ENCODE measurements at places on chromosomes 4 and X. TPM values are rescaled to one million over a fixed set of nuclear protein-coding genes. Genes with fewer than 3 reads are reported as not detected.

The INTS6L gene
- 3.9 TPM for total RNA-seq

The CPXCR1 gene
- total RNA-seq, result not detected

The NEUROG2 gene
- not detected for total RNA-seq

The AVPR2 gene
- total RNA-seq, result not detected

The PDE6B gene
- total RNA-seq, result under 0.01 TPM

The SMARCAD1 gene
- total RNA-seq, result 45.3 TPM

The EMCN gene
- total RNA-seq, result not detected

The PRDM5 gene
- total RNA-seq, result 12.8 TPM

The GC gene
- total RNA-seq, result not detected

The ENPP6 gene
- total RNA-seq, result not detected

The FGF2 gene
- total RNA-seq, result 54.4 TPM

The SLC4A4 gene
- total RNA-seq, result 16.8 TPM

The HPGD gene
- total RNA-seq, result not detected

DNA sequence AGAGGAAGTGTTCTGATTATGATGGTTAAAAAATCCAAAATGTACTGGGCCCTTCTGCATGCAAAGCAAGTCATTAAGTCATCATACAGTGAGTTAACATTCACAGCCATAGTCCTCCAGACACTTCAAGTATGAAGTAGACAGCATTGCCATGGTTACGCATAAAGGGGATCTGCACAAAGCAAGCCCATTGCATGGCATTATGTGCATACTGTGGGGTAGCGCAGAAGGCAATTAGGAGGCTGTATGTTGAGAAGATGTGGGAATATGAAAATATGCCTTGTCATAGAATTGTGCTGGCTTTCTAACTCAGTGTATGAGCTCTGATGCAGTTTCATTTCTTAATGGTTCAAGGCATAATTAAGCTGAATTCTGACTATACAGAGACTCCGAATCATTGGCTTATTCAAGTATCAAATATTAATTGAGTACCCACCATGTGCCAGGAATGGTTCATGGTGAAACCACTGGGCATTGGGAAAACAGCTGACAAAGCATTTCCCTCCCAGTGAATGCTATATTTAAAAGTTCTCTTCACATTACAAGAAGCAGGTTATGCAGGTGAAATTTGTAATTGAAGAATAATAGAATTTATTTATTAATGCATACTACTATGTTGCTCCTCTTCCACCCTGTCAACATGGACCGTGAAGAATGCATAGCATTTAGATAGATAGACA, 588.9 kb downstream of the ZNF674 start:
- DNase-seq, result no peak

- peak; percentile 64 for DNase-seq
Observed at GRCh38 chr4:17469931-17470674, 41.8 kb downstream of the QDPR start.

- DNase-seq, result no peak
Observed at GRCh38 chr4:3283916-3284315, 8.9 kb upstream of the RGS12 start.

GRCh38 chr4:80926446-80926845, 104.1 kb upstream of the BMP3 start:
- peak; percentile 30 for DNase-seq

- peak; percentile 95 for DNase-seq
Observed at GRCh38 chr4:16667464-16667863, 231.0 kb downstream of the LDB2 start.

DNA sequence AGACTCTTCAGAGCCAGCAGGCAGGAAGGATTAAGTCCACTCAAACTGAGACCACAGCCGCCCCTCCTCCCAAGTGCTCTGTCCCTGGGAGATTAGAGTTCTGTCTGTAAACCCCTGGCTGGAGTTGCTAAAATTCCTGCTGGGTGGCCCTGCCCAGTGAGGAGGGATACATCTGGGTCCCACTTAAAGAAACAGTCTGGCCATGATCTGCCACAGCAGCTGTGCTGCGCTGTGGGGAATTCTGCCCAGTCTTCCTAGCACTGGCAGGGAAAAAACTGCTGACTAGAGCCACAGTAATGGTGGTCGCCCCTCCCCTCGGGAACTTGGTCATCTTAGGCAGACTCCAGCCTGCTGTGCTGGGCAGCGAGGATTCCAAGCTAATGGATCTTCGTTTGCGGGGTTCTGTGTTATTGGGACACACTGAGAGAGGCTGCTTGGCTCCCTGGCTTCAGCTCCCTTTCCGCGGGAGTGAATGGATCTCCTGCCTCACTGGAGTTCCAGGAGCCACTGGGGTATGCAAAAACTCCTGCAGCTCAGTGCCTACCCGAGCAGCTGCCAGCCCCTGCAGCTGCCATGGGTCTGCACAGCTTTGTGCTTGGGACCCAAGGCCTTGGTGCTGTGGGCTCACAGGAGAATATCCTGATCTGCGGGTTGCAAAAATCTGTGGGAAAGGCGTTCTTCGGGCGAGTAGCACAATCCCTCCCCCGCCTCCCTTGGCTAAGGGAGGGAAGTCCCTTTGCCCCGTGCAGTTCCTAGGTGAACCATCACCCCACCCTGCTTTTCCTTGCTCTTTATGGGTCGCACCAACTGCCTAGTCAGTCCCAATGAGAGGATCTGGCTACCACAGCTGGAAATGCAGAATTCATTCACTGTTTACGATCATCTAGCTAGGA, 15.7 kb downstream of the ZXDB start:
- DNase-seq, result no peak

GRCh38 chrX:65035446-65035770, 59.2 kb upstream of the ZC4H2 start:
- peak; percentile 21 for DNase-seq

GRCh38 chr4:38610966-38611431, 53.0 kb upstream of the KLF3 start:
- no peak for DNase-seq

GRCh38 chrX:85994228-85994627, 53.1 kb downstream of the CHM start:
- DNase-seq, result no peak

DNA sequence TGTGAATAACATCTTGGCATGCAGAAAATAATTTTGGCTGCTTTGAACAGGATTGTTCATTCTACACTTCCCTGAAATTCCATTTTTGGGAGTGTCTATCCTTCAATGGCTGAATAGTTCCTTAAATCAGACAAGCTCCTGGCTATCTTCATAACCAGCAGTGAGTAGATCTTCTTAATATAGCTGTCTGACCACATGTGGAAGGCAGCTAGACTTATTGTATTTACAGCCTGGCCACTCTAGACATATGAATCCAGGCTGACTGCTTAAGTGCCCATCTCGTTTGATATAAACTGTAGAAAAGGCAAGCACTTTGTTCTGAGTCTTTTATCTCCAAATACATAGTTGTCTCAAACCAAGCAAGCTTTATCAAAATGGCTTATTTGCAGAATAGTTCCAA, 40.0 kb downstream of the PWWP3B start:
- DNase-seq, result no peak

DNA sequence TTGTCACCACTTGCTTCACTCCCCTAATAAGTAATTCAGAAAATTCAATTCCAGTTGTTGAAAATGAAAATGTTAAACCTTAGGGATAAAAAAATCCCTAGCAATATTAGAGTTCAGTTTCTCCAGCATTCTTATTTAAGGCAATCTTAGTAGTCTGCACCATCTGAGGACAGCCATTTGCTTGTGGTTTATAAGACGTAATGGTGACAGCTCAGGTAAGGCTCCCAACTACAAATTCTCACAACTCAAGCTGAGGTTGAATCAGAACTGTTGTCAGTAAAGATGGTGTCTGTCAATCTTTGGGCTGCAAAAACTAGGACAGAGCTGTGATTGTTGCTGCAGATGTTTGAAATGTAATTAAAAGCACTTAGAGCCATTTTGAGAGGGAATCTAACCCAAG, 16.3 kb upstream of the ADGRA3 start:
- DNase-seq, result no peak

GRCh38 chrX:109679820-109680219, 53.2 kb downstream of the ACSL4 start:
- peak; percentile 7 for DNase-seq

- no peak for DNase-seq
Observed at GRCh38 chr4:185723631-185724260, 88.2 kb downstream of the SORBS2 start.

- no peak for DNase-seq
Observed at GRCh38 chrX:10146346-10146745, 10.4 kb upstream of the CLCN4 start.

DNA sequence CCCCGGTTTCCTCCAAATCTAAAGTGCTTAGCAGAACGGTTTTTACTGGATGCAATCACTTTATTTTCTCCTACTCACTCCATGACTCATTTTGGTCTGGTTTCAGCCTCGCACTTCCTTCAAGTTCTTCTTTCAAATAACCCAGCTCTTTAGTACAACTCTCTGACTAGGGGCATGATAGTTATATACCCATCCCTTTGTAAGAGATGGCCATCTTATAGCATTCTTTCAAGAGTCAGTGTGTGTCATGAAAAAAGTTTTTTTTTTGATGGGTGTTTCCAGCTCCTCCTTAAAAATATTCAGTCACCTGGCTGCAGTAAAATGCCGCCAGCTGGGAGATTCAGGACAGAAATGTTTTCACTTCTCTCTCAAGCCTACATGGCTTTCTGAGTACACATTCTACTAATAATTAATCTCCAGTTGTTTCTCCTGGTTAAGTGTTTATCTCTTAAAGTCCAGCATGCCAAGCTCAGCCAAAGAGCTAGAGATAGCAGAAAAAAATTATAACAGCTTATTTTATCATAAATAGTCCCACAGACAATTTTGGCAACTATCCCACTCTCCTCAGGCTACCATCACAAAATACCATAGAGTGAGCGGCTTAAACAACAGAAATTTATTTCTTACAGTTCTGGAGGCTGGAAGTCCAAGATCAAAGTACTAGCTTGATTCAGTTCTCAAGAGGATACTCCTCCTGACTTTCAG, 139.3 kb downstream of the GASK1B start:
- DNase-seq, result peak; percentile 61

- no peak for DNase-seq
Observed at GRCh38 chrX:13741695-13742094, 7.1 kb downstream of the OFD1 start.

DNA sequence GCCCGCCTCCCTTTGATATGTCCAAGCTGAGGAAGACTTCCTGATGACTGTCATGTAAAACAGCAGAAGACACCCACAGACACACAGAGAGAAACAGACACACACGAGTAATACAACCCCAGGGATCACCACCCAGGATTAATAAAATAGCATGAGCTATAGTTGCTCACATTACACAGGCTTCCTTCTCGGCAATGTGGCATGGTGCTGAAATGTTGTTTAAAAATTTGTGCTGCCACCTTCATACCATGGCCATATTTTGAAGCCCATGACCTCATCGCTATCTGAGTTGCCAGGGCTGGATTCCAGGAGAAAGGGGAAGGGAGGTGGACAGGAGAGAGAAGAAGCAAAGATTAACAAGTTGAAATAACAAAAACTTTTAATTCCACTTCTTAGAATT, 111.7 kb downstream of the SYNPO2 start:
- peak; percentile 15 for DNase-seq

- no peak for DNase-seq
Observed at GRCh38 chr4:144564358-144564757, 81.6 kb upstream of the HHIP start.

DNA sequence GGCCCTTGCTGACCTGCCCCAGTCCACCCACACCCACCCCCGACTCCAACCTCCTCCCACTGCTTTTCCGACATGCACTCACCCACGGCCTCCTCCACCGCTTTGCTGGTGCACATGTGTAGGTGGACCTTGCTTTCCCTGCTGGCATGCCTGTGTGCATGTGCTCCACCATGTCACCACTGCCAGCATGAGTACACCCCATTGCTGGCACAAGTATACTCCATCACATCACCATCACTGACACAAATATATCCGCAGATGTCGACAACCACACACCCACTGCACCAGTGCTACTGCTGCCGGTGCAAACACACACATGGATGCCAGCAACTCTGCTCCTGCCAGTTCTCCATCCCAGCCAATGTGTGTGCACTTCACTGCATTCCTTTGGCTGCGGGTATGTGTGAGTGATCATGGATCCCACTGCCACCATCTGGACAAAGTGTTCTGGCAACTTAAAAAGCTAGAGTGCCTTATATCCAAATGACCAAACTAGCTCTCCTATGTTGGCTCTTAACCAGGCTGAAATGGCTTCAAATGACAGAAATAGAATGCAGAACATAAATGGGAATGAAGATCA, 1072.3 kb downstream of the RAPGEF2 start:
- DNase-seq, result no peak

GRCh38 chr4:113447769-113448168, 313.8 kb downstream of the CAMK2D start:
- no peak for DNase-seq

DNA sequence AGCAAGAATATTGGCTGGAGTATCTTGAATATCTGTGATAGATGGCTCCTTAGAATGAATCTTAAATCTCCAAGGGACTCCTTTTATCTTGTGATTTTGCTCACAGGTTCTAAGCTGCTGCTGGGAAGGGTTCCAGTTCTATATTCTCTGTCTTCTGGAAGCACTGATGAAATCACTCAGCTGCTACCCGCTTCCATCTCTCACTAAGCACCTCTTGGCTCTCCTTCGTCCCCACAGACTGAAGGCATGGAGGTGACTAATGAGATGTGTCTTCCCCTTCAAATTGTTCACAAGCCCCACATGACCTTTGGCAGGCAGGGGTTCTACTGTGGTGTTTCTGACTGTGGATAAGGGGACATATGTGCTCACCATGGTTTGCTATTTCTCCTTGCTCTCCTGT, 75.9 kb downstream of the C4orf51 start:
- DNase-seq, result peak; percentile 21

DNA sequence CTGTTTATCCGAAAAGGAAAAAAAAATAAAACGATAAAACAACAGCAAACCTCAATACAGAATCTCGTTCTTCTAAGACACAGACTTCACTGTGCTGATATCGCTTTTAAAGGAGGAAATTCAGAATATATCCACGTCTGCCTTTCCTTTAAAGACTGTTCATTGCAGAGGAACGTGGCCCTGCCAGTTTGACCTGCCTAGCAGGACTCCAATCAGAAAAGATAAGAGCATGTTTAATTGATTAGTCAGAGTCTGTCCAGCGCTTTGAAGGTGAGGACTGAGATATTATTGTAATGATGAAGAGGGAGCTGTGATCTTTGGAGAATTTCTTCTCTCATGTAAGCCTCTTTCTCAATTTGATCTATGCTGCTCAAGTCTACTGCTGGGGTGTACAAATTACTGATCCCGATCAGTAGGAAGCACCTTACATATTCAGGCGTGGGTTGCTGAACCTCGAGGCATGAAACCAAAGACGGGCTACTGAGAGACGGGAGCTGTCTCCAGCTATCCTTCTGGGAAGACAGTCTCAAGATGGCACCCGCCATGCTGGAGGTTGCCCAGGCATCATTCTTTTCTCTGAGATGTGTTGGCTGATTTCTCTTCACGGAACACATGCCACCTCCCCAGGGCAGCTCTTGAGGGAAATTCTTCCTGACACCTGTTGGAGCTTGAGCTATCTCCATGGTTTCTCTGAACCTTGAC, 146.1 kb downstream of the SHOX start:
- DNase-seq, result no peak

- DNase-seq, result no peak
Observed at GRCh38 chr4:136306361-136306760, 1225.9 kb downstream of the PCDH18 start.

All from IMR-90 (cell line).